Activated CD4-positive, alpha-beta T cell treated with anti-CD3 and anti-CD28 coated beads, Interleukin-2, amount 10 ng/mL, durations not matched to agents 24 days and 14 days (primary cell): ENCODE measurements at places on chromosomes 1 and 21. TPM values are rescaled to one million over a fixed set of nuclear protein-coding genes. Genes with fewer than 3 reads are reported as not detected.
A peak's percentile ranks its signal among the peaks of the same experiment; 100 is the strongest.

DNA sequence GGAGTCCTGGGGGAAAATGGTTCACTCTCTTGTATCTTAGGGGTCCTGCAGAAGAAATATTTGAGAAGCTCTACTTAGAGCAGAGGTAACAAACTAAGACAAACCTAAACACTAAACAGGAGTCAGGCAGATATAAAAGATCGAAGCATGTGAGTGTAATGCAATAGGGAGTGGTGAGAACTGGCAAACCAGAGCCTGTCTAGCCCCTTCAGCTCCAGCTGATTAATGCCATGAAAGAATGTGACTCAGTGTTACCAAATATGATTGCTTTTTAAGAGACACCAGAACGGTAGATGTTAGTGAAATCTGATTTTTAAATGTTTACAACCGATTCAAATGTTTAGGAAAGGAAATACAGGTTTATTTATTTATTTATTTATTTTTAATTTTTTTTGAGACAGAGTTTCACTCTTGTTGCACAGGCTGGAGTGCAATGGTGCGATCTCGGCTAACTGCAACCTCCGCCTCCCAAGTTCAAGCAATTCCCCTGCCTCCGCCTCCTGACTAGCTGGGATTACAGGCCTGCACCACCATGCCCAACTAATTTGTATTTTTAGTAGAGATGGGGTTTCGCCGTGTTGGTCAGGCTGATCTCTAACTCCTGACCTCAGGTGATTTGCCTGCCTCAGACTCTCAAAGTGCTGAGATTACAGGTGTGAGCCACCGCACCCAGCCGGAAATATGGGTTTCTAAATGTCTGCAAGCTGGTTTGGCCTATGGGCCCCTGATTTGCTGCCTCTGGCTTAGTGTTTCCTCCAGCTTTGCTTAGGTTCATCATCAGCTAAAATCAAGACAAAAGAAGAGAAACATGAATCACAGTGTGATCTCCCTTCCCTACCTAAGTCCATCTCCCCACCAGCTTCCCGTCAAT lies 12.2 kb downstream of the TXNIP start:
- DNase-seq, result no peak

Gene SPATA45
- total RNA-seq, result not detected in 2 replicates

Gene CYYR1
- not detected in 2 replicates for total RNA-seq

Gene LGR6
- not detected in 2 replicates for total RNA-seq

Gene CAPZA1
- 241 and 250 TPM in 2 replicates for total RNA-seq

DNA sequence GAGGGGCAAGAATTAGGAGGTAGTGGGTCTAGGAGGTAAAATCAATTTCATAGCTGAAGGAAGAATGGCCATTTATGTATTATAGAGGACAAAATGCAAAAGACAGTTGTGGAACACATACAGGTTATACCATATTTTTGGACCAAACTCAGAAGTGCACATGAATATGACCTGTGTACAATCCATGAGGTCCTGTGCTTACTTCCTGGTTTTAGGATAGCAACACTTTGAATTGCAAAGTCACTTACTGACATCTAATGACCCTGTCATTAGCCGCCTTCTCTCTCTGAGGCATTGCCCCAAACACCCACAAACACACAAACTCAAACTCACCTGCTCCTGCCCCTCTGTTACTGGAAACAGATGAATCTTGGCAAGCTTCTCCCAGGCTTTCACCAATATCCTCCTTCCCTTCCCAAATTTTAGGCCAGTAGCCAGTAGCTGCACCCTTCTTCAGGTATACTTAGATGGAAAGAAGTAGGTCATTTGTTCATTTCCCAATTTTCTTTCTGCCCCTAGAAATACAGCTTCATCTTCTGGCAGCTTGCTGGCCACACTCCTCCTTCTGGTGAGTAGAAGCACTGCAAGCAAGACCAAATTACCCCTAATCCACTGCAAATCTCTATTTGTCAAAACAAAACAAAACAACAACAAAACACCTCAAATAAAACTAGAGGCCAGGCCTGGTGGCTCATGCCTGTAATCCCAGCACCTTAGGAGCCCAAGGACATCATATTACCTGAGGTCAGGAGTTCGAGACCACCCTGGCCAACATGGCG lies 13.7 kb upstream of the RPL5 start:
- DNase-seq, result peak; percentile 72

DNA sequence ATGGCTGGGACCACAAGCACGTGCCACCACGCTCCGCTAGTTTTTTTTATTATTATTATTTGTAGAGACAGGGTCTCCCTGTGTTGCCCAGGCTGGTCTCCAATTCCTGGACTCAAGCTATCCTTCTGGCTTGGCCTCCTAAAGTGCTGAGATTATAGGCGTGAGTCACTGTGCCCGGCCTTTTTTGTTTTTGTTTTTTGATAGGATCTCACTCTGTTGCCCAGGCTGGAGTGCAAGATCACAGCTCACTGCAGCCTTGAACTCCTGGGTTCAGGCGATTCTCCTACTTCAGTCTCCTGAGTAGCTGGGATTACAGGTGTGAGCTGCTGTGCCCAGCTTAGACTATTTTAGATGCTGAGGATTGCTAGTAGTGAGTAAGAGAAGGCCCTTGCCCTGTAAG lies 11.8 kb upstream of the RNF11 start:
- DNase-seq, result no peak

DNA sequence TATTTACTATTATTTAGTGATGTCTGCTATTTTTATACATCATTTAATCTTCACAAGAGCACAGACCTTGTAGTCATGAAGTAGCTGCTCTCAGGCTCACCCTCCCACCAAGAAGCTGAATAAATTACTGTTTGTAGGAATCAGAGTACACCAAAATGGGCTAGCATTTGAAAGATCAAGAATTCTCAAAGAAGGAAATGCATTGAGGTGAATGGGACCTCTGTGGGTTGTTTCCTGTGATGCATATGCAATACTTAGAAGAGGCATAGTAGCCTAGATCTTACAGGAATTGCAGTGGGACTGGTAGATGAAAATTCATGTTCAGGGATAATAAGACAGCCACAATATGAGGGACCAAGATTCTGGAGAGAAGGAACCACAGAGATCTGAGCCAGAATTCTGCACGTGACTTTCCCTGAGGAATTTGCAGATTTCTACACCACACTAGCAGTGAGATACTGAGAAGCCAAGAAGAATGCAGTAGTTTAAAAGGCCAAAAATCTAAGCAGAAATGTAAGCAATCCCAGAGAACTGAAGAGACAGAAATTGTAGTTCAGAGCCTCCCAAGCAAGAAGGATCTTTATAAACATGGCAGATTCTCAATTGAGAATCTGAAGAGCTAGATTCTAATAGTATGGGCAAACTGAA lies 307.0 kb downstream of the ST6GALNAC3 start:
- DNase-seq, result no peak

DNA sequence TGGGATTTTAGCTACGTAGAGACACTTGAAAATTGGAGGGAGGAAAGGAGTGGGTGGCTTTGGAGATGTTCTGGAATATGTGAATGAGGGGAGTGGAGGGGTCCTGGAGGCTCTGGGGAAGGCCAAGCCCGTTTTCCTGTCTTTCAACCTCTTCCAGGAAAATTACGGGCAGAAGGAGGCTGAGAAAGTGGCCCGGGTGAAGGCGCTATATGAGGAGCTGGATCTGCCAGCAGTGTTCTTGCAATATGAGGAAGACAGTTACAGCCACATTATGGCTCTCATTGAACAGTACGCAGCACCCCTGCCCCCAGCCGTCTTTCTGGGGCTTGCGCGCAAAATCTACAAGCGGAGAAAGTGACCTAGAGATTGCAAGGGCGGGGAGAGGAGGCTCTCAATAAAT lies 442 bp upstream of the RUSC1 start:
- no peak for DNase-seq

GRCh38 chr1:229985613-229986010 lies 81.4 kb upstream of the GALNT2 start:
- DNase-seq, result no peak

DNA sequence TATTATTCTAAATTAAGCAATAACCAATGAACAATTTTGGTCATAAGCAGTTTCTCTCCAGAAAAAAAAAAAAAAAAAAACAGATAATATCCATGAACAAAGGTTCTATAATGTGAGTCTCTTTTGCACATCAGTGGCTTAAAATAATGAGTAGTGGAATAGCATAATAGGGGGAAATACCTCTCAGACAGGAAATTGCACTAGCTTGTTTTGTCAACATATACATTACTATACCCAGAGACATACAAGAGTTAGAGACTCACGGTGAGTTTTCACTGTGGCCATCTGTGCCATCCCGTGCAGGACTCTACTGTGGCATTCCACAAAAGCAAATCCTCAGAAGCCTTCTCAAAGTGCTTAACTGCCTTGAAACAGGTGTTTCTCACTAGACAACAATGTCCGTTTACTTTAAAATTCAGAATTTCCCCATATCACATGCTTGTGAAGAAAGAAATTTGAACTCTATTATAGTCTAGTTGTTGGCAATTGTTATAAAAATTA lies 697.9 kb downstream of the USP25 start:
- DNase-seq, result no peak

Gene CRP
- not detected in 2 replicates for total RNA-seq

DNA sequence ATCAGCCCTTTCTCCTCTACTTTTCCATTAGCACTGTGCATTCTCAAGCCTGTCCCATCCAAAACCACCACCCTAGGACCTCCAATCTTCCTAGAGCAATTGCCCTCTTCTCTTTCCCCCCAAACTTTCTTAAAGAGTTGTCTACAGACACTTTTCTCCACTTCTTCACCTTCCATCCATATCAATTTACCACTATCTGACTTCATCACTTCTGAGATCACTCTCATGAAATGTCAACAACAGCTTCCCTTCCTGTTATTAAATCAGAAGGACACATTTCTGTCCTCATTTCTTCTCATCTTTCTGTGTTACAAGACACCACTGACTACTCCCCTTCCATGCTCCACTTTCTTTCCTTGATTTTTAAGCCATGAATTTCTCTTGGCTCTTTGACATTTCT lies 36.0 kb upstream of the CFAP298 start:
- DNase-seq, result no peak

DNA sequence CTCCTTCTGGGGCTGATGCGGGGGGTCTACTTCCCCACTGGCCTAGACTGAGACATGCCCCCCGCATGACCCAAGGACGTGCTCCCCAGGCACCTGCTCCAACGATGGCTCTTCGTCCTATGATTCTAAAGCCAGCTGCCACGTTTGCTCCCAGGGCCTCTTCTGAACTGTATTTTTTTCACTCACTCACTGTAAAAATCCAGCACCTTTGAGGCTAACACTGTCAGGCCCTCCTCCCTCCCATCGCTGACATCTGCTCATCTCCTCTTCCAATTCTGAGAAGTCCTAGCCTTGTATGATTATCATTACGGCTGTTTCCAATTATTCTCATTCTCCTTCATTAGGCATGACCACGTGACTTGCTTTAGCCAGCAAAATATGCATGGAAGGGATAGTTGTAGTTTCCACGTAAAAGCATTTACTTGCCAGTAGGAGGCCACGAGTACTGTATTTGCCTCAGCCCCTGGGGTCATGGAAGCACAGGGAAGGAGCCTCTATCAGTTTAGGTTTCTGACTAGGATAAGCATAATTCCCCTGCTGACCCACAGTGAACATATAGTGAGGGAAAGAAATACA lies 19.1 kb upstream of the EDN2 start:
- no peak for DNase-seq

DNA sequence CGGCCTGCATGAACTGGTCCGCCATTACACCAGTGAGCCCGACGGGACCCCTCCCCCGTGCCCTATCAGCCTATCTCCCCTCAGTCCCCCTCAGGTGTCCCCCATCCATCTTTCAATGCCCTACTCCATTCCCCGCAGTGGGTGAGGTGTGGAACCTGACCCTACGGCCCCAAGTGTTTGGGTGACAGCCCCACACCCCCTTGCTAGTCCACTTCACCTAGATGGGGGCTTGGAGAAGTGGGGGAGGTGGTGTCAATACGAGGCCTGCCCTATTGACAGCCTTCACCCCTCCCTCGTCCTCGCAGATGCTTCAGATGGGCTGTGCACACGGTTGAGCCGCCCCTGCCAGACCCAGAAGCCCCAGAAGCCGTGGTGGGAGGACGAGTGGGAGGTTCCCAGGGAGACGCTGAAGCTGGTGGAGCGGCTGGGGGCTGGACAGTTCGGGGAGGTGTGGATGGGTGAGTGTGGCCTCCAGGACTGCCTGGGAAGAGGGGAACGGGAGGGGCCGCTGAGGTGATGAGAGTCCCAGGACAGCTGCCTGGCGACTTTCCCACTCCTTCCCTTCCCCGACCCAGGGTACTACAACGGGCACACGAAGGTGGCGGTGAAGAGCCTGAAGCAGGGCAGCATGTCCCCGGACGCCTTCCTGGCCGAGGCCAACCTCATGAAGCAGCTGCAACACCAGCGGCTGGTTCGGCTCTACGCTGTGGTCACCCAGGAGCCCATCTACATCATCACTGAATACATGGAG lies 15.7 kb upstream of the HDAC1 start:
- no peak for DNase-seq

GRCh38 chr1:155882235-155882634 lies 22.9 kb downstream of the SYT11 start:
- DNase-seq, result no peak

DNA sequence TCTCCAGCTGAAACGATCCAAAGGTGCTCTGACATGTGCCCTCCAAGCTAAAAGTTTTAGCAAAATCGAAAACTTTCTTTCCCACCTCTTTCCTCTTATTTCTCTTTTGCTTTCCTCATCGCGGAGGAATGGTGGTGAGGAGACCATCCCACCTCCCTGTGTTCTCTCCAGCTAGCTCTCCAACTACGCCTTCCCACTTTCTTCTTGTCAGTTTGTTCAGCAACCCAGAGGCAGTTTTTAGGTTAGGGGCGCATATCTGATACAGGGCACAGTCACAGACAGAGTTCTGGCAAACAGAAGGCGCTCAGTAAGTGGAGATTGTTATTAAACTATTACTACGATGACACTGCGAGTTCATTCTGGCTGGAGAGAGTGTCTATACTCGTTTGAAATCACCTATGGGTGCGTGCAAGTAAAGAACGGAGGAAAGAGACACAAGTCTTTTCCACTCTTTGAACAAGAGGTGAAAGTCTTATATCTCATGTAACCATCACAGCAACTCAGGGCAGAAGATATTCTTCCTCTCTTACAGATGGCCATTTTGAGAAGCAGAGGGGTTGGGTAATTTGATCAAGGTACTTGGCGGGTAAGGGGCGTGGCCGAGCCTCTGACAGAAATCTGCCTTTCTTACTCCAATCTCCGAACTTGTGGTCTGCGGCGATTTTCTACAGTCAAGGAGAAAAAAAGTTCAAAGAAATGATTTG lies 13.9 kb downstream of the HLX start:
- DNase-seq, result no peak

DNA sequence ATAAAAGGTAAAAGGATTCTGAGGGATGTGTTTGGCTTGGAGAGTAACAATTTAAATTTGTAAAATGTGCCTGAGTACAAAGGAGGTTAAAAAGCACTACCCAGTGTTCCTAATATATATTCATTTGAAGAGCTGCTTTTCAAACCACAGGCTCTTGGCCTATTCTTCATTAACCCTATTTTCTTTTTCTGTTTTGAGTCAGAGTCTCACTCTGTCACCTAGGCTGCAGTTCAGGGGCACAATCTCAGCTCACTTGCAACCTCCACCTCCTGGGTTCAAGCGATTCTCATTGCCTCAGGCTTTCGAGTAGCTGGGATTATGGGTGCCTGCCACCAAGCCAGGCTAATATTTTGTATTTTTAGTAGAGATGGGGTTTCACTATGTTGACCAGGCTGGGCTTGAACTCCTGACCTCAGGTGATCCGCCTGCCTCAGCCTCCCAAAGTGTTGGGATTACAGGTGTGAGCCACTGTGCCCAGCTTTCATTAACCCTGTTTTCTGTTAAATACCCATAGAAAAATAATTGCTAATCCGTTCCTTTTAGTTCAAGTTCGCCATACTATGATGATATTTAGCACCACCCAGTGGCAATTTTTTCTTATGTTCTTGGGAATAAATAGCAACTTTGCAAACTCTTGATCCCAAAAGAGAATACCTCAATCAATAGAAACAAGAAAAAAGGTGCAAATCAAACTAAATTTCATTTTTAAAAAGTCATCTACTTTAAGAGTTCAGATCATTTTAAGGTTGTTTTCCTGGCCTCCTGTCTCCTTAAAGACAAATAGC lies 30.5 kb downstream of the ZBTB8OS start:
- no peak for DNase-seq
